Urinary bladder (tissue), 4 donors: ENCODE measurements at places on chromosomes 2 and 18. TPM values are rescaled to one million over a fixed set of nuclear protein-coding genes. Genes with fewer than 3 reads are reported as not detected.

DNA sequence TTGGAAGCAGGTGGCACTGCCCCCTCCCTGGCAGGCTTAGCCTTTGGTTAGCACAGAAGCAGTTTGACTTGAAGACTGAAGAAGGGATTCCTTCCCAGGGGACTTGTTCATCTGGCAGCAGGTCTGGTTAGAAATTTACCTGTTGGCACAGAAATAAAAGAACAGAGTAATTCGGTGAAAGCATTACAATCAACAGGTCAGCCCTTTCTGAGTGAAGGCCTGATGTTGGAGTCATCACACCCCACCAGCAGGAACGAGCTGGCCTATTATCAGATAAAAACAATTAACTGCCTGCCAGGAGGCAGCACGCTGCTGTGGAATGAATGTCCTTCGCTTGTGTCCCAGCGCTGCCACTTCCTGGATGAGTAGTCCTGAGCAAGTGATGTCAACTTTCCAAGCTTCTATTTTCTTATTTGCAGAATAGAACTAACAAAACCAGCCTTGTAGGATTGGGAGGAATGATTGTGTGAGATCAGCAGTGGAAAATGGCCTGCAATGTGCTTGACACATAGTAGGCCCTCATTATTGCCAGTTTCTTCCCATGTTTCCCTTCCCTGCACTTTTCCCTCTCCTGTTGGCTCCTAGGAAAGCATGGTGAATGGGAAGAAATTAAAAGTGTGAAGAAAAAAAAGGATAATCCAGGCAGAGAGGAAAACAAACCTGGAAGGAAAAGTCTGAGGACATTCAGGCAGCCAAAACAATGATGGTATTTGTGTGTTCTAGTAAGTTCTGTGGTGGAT, 29.0 kb downstream of the LGALSL start:
- no peak for DNase-seq

DNA sequence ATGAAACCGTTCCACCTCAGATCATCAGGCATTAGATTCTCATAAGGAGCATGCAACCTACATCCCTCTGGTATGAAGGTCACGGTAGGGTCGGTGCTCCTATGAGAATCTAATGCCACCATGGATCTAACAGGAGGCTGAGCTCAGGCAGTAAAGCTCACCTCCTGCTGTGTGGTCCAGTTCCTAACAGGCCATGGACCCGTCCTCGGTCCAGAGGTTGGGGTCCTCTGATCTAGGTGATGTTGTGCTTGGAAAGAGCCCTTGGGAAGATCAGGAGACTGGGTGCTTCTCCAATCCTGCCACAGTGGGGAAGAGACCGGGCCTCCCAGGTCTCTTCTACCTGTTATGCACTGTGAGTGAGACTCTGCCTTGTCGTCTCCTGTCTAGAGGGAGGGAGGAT, 104.6 kb downstream of the ACKR3 start:
- DNase-seq, result no peak

- no peak for DNase-seq
These were observed 91.9 kb downstream of the SH3RF3 start for GRCh38 chr2:109220860-109221259.

GRCh38 chr2:3005859-3006501, 371.6 kb downstream of the EIPR1 start:
- DNase-seq, result no peak

- no peak for DNase-seq
These were observed 4.8 kb downstream of the CDH7 start for GRCh38 chr18:65755616-65756015.

The DSC2 gene
- total RNA-seq, result 7.1 TPM

The POTEC gene
- total RNA-seq, result not detected

The NLRC4 gene
- total RNA-seq, result 1.7 TPM

The IDH1 gene
- total RNA-seq, result 268 TPM
